ENCODE measurements at places on chromosomes 12 and 14.

DNA sequence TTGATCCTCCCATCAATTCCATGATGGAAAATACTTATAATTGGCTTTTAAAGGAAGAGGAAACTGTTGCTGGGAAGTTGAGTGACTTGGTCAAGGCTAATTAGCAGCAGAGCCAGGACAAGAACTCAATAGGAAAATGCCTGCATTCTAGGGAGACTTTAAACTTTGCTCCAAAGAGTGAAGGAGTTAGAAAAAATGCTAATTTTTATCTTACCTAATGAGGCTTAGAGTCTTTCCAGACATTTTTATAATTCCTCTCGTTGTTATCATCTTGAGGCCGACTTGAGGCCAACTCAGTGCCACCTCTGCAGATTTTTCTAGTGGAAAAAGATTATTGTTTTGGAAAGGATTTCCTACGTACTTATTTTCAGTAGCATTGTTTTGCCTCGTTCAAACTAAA lies 344.6 kb downstream of the ETNK1 start:
- no peak for DNase-seq

- DNase-seq: peak; percentile 97
Measured at GRCh38 chr14:68824517-68825347, 31.9 kb upstream of the ZFP36L1 start.

- DNase-seq: no peak
Measured at GRCh38 chr12:110577864-110578693, 5.0 kb downstream of the PPTC7 start.

GRCh38 chr14:75835156-75835725 lies 146.6 kb downstream of the TGFB3 start:
- DNase-seq: no peak

GRCh38 chr12:104275689-104276088 lies 27.9 kb upstream of the EID3 start:
- DNase-seq: no peak

GRCh38 chr12:118714051-118714460 lies 267.3 kb upstream of the SRRM4 start:
- DNase-seq: no peak

DNA sequence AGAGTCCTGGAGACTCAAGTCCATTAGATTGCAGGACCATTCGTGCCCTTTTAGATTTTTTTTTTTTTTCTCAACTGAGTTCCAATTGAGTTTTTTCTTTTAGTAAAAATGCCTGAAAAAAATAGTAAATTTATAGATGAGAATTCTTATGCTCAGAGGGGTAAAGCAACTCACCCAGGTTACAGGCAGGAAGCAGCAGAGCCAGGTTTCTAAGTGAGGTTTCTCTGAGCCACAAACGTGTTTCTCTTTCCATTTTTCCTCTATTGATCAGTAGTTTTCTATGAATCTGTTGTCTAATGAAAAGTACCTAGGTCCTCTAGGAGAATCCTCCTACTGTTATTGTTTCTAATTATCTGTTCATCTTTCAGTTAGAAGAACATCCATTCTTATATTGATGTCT lies 66.4 kb upstream of the C12orf71 start:
- no peak for DNase-seq

GRCh38 chr12:131442337-131442918 lies 268.5 kb upstream of the SFSWAP start:
- DNase-seq: no peak
